ENCODE measurements at places on chromosomes 4 and X.

DNA sequence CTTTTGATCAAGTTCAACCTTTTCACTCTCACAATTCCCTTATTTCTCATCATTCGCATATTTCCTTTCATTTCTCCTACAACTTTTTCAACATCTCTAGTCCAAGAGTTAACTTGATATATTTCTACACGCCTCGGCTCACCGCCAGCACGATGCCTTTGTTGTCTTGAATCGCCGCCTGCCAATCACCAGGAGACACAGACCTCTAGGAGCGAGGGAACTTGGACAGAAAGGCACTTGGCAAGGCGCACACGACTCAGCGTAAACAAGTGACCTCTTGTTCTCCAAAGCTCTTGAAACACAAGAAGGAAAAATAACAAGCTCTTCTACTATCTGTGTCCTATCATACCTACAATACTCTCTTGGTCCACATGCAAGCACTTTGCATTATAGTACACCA, 27.1 kb upstream of the RBMX start:
- DNase-seq, result no peak

DNA sequence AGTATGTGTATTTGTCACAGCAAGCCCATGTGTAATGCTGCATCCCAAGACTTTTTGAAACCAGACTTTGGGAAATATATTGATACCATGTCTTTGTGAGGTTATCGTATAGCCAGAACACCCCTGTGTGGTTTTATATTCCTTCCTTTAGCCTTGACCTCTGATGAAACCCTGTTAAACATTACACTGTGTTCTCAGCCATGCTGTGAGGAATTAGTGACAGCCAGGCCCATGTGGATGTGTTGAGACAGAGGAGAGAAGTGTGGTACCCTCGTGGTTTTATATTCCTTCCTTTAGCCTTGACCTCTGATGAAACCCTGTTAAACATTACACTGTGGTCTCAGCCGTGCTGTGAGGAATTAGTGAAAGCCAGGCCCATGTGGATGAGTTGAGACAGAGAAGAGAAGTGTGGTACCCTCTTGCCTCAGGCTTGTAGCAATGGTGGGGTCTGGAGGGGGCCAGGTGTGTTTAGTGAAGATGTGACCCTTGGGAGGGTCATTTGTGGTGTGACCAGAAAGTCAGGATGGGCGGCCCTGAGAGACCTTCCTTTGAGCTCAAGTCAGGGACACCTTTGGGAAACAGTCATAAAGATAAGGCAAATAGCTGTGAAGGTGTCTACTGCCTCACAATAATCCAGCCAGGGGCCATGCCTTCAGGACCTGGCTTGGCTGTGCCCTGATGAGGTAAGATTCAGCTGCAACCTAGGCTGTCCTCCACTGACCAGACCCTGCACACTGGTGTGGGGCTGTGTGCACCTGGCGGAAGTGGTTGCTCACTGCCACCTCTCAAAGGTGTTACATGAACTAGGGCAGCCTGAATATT, 110.0 kb downstream of the IRF2 start:
- DNase-seq, result no peak

- no peak for DNase-seq
Observed at GRCh38 chr4:48343551-48343950, 2.2 kb downstream of the SLAIN2 start.

GRCh38 chr4:4384837-4385236, 2.1 kb upstream of the NSG1 start:
- no peak for DNase-seq

GRCh38 chr4:48792348-48793006, 12.4 kb upstream of the FRYL start:
- no peak for DNase-seq

DNA sequence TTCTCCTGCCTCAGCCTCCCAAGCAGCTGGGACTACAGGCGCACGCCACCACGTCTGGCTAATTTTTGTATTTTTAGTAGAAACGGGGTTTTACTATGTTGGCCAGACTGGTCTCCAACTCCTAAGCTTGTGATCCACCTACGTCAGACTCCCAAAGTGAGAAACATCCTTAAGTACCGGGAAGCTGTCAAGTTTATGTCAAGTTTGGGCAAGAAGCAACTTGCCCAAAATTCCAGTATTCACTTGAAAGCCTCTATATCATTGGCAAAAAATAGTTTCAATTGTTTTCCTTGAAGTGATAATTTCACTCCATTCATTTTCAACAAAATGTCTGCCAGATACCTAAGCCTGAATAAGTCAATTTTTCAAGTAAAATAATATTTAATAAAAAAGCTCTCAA, 370.0 kb downstream of the FBXO8 start:
- no peak for DNase-seq

All from stimulated activated CD4-positive, alpha-beta T cell treated with anti-CD3 and anti-CD28 coated beads, Interleukin-2, amount 100 ng/mL, for 48 hours (primary cell).